Esophagus squamous epithelium (tissue), 5 donors: ENCODE measurements at places on chromosomes 1 and 21.

- no peak for DNase-seq
Observed at GRCh38 chr1:110229348-110230001, 19.4 kb downstream of the KCNC4 start.

DNA sequence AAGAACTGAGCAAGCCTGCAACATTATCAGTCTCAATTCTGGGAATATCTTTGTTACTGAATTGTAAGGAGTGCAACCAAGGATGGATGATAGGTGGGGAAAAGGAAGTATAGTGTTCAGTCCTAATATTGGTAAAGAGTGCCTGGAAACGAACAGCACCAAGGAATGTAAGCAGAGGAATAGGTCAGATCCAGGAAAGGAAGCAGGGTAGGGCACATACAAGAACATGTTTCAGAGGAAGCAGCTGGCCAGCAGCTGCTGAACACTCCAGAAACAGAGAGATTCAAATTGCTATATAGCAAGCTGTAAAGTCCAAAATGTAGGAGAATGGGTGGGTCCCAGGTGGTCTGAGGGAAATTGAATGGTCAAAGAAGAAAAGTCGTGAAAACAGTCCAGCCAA, 37.9 kb downstream of the CRB1 start:
- DNase-seq = no peak

DNA sequence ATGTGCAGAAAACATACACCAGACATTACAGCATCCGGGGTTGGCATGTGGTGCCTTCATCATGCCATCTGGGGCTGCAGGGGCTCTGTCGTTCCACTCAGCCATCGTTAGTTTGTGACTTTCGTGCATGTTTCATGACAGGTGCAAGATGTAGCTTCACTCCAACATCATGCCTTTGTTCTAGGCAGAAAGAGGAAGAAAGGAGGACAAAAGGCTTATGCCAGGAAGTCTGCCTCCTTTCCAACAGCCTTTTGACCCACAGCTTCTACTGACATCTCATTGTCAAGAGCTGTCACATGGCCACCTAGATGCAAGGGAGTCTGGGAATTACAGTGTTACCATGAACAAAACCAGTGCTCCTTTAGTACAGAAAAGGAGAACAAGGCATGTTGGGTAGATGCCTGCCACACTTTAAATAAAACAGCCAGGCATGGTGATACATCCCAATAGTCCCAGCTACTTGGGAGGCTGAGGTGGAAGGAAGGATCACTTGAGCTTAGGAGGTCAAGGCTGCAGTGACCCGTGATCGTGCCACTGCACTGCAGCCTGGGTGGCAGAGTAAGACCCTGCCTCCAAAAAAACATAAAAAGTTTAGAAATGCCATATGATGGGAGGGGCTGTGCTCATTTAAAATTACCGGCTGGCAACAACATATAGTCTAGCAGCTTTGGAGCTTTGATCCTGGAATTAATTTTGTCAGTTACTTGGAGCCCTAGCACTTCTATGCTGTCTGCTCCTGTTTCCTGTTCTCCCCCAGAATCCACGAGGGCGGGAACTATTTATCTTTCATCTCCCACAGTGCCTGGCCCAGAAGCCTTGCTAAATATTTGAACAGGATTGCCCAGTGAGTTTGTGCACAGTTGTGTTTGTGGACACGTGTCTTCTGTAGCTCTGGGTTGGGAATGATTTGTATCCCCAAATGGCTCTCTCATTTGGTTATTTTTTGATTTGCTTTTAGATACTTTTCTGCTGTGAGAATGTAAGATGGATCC, 7.4 kb downstream of the DOP1B start:
- DNase-seq = no peak

DNA sequence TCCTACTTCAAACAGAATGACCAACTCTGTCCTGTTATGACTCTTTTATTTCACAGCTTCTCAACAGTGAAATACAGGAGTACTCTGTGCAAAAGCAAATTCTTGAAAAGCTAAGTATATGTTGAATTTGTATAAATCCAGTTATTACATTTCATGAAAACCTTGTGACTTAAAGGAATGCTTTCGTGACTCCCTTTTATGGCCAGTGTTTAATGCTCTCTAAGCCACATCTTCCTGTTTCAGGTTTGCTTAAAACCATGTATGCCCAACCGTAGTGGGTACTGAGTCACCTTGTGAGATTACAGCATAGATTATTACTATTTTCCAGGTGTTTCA, 40.2 kb upstream of the KIF1B start:
- DNase-seq = no peak

DNA sequence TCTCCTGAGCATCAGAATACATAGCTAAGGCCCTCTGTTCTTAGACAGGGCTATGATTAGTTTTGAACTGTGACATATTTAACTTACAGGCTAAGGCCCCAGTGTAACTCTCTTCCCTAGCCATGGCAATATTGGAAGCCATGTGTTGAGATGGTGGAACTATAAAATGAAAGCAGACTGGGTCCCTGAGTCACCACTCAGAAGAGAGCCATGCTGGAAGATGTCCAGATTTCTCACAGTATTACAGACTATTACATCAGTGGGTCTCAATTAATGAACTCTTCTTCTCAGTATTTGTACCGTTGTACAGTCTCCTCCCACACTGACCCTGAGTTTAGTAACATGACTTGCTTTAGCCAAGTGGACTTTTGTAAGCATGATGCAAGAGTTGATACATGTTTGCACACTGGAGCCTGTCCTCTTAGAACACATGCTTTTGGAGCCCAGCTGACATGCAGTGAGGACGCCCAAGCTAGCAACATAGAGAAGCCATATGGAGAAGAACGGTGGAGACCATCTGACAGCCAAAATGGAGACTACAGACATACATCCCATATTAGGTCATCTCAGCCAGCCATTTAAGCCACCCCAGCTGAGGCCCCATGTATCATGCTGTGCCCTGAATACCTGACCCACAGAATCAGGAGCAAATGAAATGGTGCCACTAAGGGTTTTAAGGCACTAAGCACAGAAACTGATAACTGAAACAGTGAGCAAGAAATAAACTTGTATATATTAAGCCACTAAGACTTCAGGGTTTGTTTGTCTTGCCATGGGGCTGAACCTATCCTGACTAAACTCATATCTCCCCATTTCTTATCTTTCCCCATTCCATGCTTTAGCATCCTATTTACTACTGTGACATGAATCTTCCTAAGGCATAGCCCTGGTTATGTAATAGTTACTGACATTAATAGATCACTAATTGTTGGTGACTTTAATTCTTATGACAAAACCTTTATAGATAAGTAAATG, 24.4 kb downstream of the TBX15 start:
- no peak for DNase-seq

DNA sequence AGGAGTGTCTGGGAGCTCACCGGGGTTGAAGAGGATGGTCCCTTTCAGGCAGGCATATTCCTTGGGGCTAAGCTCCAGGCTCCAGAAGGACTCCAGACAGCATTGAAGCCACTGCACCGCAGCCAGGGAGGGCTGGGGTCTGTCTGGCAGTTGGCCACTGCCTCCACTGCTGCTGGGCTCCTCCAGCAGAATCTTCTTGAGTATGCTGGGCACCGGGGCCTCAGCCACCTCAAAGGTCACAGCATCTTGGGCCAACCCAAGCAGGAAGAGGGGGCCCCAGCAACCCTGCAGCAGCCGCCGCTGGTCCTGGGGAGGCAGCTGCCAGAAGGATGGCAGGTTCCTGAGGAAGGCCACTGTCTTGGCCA, 404 bp downstream of the NR0B2 start:
- DNase-seq = no peak

DNA sequence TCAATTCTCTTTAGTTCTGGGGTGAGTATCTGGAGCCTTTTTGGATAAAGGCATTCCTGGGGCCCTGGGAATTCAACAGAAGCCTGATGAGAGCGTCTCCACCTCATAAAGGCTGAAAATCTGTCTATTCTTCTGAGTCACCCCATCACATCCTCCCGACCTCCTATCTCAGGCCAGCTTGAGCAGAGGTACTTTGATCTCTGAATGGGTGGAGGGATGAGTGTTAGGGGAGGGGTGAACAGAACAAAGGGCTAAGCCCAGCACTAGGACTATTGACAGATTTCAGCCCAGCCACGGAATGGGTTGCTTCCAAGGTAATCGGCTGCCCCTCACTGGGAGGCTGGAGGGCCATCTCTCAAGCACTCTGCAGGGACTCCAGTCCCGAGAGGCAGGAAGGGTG, 2.5 kb upstream of the MYBPH start:
- no peak for DNase-seq

GRCh38 chr21:21915816-21916215, 917.6 kb downstream of the NCAM2 start:
- no peak for DNase-seq

- no peak for DNase-seq
Observed at GRCh38 chr1:207004931-207005830, 27.4 kb downstream of the C1orf116 start.

DNA sequence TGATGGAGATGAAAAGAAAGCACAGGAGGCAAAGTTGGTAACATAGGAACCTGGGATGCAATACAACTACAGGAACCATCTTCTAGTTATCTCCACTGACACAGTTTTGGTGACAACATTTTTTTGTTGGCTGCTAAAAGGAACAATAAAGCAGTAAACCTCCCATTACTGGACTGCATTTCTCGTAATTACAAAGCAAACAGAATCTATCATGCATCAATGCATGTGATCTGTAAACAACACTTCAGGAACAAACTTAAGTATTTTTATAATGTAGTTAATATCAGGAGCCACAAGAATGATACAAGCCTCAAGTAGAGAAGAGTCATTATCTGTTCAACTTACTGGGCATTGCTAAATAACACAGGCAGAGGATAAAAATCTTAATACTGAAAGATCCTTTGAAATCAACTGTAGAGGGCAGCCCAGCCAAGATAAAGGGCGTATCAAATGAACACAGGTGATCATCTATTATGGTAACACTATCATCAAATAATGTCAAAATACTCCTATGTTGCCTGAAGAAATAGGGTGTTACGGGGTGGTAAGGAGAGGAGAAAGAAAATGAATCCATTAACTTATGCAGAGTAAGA, 193.3 kb downstream of the EIF4G3 start:
- DNase-seq = no peak

DNA sequence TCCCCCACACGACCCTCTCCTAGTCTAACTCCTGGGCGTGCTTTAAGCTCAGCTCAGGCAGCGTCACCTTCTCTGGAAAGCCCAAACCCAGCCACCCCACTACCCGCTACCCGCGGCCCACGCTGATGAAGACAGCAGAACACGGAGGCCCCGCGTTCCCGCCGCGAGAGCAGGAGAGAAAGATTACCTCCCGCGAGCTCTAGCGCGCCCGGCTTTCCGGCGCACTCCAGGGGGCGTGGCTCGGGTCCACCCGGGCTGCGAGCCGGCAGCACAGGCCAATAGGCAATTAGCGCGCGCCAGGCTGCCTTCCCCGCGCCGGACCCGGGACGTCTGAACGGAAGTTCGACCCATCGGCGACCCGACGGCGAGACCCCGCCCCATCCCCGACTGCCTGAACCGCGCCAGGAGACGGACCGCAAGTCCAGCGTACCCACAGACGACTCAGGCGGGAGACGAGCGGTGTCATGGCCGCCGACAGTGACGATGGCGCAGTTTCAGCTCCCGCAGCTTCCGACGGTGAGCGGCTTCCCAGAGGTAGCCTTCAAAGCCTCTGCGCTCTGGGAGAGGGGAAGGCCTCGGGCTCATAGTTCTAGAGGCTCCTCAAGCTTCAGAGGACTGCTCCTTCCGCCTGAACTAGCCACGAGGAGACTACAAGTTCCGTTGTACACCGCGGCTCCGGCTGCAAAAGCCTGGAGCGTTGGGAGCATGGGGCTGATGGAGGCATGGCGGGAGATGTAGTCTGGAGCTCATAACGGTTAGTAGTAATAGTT, at the start of the genes MUTYH and TOE1:
TSS of gene MUTYH (minus strand) at position 652 of the 770 bp plus-strand sequence. CDS start 5,935 bp downstream, outside the sequence.
TSS of gene TOE1 (plus strand) at position 382 of the 770 bp plus-strand sequence. CDS start at position 465, 83 bp downstream.
- DNase-seq = peak; percentile 70

GRCh38 chr1:234694661-234695060, 84.7 kb upstream of the IRF2BP2 start:
- DNase-seq = no peak

- no peak for DNase-seq
Observed at GRCh38 chr1:71038942-71039341, 8.7 kb downstream of the PTGER3 start.

GRCh38 chr1:175527773-175528172, 215.6 kb downstream of the TNR start:
- DNase-seq = no peak

DNA sequence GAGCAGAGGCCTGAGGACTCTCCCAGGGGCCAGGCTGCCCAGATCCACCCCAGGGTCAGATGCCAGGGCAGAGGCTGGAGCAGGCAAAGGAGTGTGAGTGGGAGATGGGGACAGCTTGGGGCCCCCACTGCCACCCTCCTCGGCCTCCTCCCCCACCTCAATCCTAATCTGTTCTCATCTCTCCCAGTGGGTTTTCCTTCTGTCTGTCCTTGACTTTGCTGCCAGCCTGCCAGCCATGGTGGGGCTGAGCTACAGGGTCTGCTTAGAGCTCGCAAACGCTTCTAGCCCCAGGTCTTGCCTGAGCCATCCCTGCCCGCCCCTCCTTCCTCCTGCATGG, 65.3 kb downstream of the MEGF6 start:
- no peak for DNase-seq

GRCh38 chr1:114075546-114076242, 78.0 kb downstream of the SYT6 start:
- DNase-seq = no peak

DNA sequence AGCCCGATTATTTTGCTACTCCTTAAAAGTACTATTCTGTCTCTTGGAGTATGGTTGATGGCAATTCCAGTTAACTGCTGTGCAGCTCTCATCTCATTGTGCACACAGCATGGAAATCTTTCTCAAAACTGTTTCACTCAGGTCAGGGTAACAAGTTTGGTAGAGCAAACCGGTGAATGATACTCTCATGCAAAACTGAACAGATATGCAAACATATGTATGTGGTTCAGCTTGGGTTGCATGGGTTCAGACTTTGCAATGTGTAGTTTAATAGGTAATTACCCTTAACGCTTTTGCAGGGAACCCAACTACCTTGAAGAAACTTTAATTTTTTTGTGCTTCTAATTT, 2.2 kb downstream of the GADD45A start:
- no peak for DNase-seq

DNA sequence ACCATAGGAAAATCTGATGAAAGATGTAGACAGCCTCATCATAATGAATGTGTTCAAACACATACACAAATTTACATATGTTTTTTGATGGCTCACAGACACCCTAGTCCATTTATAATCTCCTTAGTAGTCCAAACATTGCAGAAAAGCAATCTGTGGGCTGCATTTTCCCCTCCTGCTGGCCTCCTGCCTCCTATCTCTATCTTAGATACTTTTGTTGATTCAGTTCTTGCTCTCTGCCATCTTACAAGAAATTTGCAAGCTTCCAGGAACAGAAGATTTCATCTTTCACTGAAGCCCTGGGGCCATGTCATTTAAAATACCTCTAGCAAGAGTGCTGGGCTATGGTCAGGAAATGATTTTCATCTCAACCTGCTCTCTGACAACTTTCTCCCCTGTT, 50.6 kb downstream of the DUSP10 start:
- no peak for DNase-seq

- no peak for DNase-seq
Observed at GRCh38 chr1:172351346-172351745, 69.1 kb upstream of the C1orf105 start.

DNA sequence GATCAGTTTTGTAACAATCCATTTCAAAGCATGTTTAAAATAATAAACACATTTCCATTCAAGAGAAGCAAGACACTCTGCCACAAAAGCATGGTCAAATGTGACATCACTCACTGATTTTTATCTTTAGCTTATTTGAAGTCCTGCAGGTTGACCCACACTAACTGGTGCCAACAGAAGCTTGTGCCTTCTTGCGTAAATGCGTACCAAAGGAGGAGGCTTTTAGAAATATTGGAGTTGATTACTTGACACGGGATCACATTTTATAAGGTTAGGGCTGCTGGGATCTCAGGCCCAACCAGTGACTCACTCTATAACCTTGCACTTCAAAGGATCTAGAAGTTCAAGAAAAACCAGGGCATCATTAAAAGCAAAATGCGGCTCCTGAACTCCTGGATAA, 203.6 kb downstream of the PCP4 start:
- no peak for DNase-seq
